ENCODE measurements at places on chromosomes 16 and 17.

DNA sequence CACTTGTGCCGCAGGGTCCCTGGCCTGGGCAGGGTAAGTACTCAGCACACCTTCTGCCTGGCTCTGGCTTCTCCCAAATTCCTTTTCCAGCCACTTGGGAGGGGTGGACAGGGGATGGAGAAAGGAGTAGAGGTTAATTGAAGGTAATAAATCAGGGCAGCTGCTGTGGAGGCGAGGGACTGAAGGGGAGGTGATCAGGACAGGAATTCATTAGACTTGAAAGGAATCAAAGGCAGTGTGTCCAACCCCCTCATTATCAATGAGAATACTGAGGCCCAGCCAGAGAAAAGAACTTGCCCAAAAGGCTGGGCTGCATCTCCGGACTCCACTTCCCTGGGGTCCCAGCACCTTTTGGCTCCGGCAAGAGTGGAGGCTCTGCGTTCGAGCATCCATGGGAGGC lies 2.4 kb downstream of the SOST start:
- DNase-seq, result no peak

GRCh38 chr17:59842901-59843652 lies 49.7 kb downstream of the TUBD1 start:
- DNase-seq, result no peak

DNA sequence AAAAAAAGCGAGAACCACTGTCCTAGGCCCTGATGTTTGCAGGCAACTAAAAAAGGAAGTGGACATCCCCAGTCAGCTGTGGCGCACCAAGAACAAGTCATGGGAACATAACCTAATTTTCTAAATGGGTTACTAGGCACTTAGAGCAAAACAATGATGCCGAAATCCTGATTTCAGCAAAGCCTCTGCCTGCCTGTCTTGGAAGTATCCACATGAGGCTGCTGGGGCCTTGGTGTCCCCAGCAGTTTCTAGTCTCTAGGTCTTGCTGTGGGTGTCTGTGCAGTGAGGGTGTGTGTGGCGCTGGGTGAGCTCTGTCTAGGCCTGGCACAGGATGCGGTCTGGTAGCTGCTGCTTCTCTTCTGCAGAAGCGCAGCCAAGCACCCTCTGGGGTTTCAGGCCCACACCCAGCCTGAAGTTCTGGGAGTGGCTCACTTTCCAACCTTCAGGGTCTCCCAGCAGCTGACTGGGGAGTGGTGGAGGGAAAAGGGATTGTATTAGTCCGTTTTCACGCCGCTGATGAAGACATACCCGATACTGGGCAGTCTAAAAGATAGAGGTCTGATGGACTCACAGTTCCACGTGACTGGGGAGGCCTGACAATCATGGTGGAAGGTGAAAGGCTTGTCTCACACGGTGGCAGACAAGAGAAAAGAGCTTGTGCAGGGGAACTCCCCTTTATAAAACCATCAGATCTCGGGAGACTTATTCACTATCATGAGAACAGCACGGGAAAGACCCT lies 21.1 kb downstream of the STH start:
- DNase-seq, result no peak

DNA sequence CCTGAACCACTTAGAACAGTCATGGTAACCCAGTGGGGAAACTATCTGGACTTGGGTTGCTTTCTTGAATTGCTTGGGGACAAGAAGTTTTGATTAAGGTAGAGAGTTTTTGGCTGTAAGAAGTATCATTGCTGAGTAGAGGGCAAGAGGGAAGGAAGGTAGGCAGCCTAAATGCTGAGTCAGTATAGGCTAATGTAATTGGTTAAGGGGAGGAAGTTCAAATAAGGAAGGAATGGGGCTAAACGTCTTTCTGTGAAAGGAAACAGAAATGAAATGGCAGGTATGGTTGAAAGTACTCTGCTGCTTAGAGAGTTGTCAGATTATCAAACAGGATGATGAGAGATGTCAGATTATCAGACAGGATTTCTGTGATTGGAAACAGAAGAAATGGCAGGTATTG lies 20.3 kb downstream of the KPNB1 start:
- no peak for DNase-seq

DNA sequence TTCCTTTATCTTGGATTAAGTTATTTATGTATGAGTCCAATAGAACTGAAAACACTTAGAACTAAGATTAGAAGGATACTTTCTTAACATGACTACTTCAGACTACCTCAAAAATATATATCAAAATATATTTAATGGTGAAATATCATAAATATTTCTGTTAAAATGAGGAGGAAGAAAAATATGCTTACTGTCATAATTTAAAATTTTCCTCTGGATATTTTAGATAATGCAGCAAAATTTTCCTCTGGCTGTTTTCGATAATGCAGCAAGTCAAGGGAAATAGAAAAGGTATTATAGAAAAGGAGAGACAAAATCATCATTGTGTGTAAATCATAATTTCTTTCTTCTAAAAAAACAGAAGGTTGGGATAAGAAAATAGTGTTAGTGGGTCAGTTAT lies 263.3 kb downstream of the HS3ST3A1 start:
- no peak for DNase-seq

All from progenitor cell of endocrine pancreas (in vitro differentiated cells).